ENCODE measurements at places on chromosomes 7 and 10.
A peak's percentile ranks its signal among the peaks of the same experiment; 100 is the strongest.

GRCh38 chr7:44796504-44797328 lies at the start of gene PPIA:
TSS of gene PPIA (plus strand) at chr7:44796681. CDS start at chr7:44796725, 44 bp downstream.
- DNase-seq: peak; percentile 97

DNA sequence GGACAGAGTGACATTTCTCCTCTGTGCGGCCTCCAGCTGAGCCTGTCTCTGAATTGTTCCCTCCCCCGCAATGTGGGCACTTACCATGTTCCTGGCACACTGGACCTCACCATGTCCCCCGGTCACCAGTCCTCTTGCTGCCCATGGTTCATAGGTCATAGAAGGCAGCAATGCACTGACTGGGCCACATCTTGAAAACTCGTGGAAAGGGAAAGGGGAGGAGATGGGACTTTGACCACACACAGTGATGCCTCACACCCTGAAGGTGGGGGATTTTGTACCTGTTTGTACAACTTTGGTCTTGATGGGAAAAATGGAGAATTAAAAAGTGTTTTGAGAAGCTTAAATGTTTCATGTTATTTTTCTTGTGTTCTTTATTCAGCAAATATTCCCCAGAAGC lies 61.7 kb upstream of the LRGUK start:
- no peak for DNase-seq

DNA sequence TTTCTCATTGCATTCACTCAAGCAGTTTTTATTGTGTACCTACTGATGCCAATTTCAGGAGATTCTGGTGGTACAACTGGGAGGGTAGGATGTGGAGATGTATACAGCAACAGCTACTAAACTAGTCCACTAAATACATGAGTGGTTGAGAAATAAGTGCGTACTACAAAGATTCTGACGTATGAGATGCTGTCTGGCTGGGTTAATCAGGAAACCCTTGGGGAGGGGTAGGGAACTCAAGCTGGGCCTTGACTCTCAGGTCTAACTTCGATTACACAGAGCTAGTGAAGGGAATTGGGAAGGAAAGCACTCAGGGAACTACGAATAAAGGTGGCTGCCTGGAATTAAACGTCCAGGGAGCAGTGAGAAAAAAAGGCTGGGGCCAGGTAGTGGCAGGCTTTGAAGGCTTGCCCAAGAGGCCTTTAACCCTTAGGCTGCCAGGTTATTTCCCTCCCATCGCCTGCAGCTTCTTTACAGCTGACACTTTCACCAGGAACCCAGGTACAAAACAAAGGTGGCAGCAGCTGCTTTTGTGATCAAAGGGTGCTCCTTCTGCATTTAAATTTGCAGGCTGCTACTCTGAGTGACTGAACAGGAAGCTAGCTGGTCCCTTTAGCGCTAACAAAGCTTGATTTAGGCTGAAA lies 3.2 kb downstream of the MMS19 start:
- no peak for DNase-seq

- DNase-seq: no peak
Measured at GRCh38 chr7:20170633-20171032, 46.6 kb downstream of the MACC1 start.

DNA sequence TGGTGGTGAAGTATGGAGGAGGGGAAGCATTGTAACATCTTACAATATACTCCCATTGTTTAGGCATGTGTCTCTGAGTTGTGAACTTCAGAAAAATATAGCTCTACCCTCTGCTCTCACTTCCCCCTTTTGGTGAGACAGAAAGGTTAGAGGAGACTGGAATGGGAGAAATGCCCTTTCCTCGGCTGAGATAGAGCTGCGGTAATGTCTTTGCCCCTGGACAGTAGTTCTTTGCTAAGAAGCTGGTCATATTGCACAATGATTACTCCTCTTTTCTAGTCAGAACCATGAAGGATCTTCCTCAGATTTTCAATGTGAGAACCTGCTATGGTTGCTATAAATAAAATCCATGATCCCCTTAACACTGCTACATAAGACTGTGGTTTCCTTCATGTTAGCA lies 171.0 kb downstream of the SEM1 start:
- DNase-seq: no peak

All from endothelial cell (in vitro differentiated cells).